LHCN-M2 (cell line): ENCODE measurements at places on chromosomes 2 and 18.

GRCh38 chr2:181364492-181365170, 92.6 kb upstream of the ITGA4 start:
- DNase-seq, result peak; percentile 41

GRCh38 chr18:51191128-51191717, 6.3 kb downstream of the MEX3C start:
- no peak for DNase-seq

DNA sequence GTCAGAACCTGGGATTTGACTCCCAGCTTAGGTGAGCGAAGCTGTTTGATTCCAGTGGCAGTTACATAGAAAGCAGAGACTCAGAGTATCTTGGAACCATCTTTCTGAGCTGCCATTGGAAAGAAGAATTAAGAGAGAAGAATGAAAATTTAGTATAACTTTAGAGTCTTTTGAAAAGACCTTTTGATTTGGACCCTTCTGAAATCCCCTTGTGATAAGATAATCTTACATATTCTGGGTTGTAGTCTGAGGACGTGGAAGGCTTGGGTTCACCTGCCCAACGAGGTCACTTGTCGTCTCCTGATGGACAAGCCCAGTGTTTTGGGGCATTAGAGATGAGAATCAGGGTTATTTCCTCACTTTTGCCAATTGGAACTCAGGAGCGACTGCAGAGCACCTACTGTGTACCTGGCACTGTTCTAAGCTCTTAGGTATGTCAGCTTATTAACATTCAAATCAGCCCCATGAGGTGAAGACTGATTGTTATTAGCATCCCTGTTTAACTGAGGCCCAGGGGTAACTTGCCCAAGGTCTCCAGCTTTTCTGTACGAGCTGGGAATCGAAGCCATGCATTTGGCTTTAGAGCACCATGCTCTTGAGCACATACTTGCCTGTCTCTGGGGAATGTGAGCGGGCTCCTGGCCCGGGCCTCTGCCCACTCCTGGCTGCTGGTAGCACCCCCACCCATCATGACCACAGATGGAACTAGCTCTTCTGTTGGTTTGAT, 2.9 kb downstream of the HK2 start:
- DNase-seq, result no peak

DNA sequence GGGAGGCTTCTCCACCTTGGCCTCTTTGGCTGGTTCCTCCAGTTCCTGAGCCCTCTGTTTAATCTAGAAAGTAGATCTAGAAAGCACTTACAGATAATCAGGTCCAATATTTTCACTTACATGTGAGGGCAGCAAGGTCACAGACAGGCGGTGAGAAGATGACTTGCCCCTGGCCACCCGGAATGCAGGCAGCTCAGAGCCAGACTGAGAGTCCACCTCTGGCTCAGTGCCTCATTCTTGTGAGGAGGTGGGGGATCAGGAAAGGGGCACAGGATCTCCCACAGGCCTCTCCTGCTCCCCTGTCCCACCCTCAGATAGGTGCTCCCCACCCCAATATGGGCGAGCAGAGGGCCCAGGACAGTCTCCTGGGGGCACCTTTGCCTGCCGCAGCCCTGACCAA, 5.8 kb downstream of the WNT6 start:
- no peak for DNase-seq

- peak; percentile 36 for DNase-seq
Observed at GRCh38 chr18:42931491-42931890, 184.0 kb downstream of the RIT2 start.

DNA sequence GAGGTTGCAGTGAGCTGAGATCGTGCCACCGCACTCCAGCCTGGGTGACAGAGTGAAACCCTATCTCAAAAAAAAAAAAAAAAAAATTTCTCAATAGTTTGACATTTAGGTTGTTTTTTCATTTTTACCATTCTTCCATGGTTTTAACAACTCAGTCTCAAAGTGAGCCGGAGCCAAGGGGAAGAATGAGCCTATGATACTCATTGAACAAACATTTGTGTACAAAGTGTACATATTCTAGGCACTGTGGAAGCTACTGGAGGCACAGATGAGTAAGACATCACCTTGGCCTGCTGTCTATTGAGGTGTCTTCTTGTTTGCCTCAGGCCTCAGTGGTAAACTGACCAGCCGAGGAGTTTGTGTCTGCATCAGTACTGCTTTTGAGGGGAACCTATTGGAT, 21.9 kb downstream of the CENPO start:
- DNase-seq, result no peak

DNA sequence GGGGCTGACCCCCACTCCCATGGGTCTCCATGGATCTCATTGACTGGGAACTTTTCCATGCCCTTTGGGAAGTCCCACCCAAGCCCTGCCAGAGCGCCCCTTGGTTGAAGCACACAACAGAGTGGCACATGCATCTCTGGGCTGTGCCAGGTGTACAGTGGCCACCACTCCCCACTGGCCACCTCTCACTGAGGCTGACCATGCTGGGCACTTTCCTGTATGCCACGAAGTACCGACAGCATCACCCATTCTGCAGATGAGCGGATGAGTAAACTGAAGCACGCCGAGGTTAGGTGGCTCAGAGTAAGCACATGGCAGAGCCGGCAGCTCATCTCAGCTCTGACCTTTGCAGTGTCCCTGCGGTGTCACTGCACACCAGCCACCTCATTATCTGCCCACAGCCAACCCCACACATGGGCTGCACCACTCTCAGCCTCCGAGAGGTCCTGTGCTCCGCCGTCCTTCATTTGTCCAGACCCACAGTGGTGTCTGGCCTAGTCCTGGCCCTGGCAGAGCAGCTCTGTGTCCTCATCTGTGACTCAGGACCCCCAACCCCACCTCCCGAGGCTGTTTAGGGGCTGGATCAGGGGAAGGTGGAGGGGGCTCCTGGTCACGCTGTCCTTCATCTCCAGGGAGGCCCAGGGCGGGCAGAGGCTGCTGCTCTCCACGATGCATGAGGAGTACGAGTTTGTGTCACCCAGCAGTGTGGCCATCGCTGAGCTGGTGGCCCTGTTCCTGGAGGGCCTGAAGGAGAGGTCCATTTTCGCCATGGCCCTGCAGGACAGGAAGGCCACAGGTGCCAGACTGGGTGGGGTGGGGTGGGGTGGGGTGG, 18.0 kb upstream of the GPR17 start:
- no peak for DNase-seq

DNA sequence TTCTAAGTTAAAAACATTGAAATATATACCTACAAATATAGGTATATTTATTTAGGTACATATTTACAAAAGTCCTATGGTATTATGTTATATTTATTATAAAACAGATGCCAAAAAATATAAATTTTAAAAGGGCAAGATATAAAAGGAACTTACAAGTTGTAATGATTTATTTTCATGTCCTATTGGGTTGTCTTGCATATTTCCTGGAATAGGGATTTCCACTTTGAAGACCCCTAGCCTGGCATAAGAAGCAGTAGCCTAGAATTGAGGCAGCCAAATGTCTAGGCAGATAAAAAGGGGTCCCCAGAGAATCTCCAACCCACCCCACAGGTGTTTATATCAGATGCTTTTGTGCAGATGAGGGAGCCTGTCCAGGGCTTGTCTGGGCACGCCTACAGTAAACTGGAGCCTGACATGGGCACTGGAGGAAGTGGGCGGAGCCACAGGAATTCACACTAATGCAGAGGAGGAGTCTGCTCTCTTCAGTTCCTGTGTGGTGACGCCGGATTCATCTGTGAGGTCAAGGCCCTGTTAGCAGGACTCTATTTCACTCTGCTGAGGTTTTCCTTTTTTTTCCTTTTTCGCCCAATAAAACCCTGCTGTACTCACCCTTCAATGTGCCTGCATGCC, 1088.9 kb upstream of the PIK3C3 start:
- peak; percentile 49 for DNase-seq

GRCh38 chr18:41849632-41850031, 105.4 kb upstream of the PIK3C3 start:
- DNase-seq, result no peak

- no peak for DNase-seq
Observed at GRCh38 chr18:63433334-63433866, 11.1 kb upstream of the VPS4B start.

GRCh38 chr2:119223521-119224390, at the start of gene STEAP3:
TSS of gene STEAP3 (plus strand) at chr2:119223834. CDS start at chr2:119231013, 7,179 bp downstream.
- peak; percentile 70 for DNase-seq

DNA sequence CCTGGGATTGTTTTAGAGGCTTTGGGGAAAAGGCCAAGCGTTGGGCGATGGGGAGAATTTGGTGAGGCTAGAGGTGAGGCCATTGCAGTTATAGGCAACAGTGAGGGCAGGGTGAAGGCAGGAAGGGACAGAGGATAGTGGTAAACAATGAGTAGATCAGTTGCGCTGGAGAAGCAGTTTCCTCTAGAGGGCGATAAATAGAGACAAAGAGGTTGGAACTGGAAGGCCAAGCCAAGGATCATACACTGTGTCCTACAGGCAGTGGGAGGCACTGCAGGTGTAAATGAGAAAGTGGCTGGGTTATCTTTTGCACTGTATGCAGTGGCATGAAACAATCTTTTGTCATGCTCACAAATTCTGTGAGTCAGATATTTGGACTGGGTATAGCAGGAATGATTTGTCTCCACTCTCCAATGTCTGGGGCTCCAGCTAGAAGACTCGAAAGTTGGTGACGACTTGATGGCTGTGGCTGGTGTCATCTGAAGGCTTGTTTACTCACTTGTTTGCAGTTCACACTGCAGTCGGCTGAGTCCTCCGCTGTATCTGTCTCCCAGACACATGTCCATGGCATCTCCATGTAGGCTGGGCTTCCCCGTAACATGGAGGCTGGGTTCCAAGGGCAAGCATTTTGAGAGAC, 82.1 kb downstream of the TNP1 start:
- peak; percentile 68 for DNase-seq

DNA sequence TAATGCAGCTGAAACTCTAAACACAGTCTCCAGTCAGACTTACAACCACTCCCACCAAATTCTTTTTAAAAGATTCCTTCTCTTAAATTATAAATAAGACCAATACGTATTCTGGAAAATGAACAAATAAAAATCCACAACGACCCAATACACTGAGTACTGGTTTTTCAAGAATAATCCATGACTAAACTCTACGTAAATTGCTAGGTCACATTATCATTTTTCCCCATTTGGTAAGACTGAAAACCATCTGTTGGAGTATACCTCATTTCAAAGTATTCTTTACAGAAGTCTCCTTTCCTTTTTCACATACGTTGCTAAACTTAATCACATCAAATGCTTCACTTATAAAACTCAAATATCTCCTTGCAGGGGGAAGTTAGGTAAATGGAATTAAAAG, 6.0 kb downstream of the ZNF516 start:
- DNase-seq, result no peak
